A549 (cell line): ENCODE measurements at places on chromosomes 13 and 19.

- no peak for DNase-seq
Measured at GRCh38 chr19:31727536-31727935, 378.3 kb upstream of the TSHZ3 start.

DNA sequence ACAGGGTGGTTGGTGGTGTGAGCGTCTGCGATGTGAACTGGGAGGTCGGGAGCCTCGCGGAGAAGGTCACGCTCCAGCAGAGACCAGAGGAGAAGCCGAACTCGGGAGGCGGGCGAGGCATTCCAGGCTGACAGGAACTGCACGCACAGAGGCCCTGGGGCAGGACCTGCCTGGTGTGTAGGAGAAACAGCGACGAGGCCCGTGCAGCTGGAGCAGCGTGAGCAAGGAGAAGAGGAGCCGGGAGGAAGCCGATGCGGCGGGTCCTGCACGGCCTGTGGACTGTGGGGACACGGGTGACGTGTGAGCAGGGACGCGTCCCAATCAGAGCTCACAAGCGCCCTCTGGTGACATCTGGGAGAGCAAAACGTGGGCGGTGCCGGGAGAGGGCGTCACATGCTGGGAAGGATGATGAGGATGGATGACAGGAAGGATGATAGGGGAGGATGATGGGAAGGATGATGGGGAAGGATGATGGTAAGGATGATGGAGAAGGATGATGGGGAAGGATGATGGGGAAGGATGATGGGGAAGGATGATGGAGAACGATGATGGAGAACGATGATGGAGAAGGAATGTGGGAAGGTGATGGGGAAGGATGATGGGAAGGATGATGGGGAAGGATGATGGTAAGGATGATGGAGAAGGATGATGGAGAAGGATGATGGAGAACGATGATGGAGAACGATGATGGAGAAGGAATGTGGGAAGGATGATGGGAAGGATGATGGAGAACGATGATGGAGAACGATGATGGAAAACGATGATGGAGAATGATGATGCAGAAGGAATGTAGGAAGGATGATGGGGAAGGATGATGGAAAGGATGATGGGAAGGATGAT lies 16.1 kb upstream of the MADCAM1 start:
- peak; percentile 70 for DNase-seq

- DNase-seq: no peak
Measured at GRCh38 chr19:17527326-17527725, 15.9 kb downstream of the PGLS start.

DNA sequence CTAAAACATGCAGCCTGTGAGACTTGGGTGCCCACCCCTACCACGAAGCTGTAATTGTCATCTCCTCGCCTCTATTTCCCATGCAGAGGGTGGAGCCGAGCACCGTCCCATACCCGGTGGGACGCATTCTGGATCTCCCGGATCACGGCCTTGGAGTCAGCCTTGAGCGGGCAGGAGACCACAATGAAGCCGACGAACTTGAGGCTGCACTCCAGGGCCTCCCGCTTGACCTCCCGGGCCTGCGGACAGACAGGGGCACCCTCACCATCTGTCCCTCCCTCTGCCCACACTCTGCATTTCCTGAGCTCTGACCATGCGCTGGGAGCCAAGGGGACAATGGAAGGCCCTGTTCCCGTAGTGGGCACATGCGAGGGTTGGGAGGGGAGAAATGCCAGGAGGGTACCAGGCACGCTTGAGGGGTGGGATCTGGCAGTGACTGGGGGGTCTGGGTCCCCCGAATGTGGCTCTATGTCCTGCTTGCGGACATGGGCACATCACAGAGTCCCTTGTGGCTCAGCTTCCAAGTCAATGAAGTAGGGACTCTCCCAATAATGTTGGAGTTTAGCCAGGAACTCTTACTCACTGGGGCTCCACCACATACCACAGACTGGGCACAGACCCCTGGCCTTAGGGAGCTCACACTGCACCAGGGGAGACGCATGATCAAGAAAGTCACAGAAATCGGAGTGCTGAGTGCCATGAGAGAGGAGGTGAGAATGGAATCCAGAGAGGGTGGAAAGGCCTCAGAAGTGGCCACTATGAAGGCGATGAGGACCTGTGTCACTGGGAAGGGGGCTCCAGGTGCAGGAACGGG lies 9.2 kb upstream of the GMIP start:
- no peak for DNase-seq

GRCh38 chr13:111027458-111028439 lies 87.4 kb upstream of the ARHGEF7 start:
- DNase-seq: no peak

- no peak for DNase-seq
Measured at GRCh38 chr13:60857698-60858097, 460.7 kb downstream of the TDRD3 start.

- no peak for DNase-seq
Measured at GRCh38 chr13:51663973-51664957, 80.0 kb downstream of the WDFY2 start.

DNA sequence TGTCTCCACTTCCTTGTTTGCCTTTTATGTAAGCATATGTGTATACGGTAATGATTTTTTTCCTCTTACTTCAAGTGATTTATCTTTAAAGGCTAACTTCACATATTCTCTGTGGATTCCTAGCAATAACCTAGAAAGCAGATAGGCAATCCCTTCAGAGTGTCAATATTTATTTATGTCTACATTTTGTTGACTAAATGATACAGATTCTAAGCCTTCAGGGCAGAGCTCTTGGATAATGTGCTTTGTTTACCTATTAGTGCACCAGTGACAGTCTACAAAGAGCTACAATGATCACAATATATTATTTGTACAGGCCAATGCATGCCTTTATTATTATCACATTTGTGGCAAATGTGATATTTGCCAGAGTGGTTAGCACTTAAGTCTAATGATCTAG lies 406.2 kb downstream of the EFNB2 start:
- no peak for DNase-seq

DNA sequence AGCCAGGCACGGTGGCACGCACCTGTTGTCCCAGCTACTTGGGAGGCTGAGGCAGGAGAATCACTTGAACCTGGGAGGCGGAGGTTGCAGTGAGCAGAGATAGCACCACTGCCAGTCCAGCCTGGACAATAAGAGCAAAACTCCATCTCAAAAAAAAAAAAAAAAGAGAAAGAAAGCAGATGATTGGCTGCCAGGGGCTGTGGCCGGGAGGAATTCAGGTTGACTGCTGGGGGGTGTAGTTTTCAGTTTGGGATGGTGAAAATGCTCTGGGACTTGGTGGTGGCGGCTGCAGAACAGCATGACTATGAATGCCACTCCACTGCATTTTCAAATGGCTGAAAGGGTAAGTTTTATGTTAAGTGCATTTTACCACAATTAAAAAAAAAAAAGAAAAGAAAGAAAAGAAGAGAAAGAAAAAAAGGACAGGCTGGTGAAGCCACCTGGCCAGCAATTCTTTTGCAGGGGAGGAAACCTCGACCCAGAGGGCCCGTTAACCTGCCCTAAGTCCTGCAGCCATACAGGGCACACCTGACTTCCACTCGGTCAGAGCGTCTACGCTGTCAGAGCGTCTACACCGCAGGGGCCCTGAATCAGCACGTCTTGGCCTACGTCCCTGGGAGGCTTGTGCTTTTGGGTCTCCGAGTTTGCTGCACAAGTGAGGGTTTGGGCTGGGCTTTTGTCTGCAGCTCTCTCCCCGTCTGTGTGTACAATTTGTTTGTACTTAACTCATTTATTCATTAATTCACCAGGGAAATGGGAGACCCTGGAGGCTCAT lies 3.6 kb downstream of the ISOC2 start:
- DNase-seq: no peak

DNA sequence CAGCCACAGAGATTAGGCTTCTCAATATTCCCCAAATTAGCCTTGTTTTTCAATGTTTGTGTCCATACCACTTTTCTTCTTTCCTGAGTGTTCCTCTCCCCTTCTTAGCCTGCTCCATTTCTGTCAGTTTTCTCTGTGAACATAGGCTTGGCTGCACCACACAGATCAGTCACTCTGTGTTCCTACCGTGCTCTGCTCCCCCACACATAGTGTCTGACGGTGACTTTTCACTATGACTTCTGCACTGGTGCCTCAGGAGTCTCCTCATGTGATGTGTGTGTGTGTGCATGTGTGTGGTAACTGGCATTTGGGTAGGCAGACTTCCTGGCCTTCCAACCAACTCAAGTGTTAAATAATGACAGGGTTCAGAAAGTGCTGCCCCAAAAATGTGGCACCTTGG lies 47.9 kb upstream of the MYCBP2 start:
- DNase-seq: no peak

DNA sequence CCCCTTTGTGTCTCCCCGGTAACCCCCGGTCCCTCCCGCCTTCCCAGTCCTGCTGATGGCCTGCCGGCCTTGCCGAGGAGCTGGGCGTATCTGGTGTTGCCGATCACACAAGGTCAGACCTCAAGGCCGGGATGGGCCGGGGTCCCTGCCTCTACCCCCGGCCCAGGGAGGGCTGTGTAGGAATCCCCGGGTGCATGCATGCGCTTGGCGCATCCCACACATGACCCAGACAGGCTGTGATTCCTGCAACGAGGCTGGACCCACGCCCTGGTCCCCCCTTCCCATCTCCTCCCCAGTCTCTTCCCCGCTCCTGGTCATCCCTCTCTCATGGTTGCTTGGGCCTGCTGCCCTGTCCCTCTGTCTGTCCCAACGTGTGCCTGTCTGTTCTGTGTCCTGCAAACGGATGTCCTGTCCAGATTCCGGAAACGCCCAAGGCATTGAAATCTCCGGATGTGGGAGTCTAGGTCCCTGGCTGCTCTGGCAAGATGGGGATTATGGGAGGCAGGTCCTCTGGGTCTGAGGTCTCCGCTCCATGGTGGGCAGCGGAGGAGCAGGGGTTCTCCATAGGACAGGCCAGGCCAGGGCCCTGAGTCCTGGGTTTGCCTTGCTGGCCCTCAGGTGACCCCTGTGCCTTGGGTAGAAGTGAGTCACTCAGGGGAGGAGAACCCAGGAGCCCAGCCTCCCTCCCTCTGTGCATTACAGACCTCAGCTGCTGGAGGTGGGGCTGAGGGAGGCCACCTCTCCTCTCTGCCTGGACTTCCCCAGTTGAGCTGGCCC lies 1.6 kb downstream of the PKN1 start:
- DNase-seq: peak; percentile 73

GRCh38 chr13:33287142-33287882 lies 1.8 kb upstream of the STARD13 start:
- no peak for DNase-seq

DNA sequence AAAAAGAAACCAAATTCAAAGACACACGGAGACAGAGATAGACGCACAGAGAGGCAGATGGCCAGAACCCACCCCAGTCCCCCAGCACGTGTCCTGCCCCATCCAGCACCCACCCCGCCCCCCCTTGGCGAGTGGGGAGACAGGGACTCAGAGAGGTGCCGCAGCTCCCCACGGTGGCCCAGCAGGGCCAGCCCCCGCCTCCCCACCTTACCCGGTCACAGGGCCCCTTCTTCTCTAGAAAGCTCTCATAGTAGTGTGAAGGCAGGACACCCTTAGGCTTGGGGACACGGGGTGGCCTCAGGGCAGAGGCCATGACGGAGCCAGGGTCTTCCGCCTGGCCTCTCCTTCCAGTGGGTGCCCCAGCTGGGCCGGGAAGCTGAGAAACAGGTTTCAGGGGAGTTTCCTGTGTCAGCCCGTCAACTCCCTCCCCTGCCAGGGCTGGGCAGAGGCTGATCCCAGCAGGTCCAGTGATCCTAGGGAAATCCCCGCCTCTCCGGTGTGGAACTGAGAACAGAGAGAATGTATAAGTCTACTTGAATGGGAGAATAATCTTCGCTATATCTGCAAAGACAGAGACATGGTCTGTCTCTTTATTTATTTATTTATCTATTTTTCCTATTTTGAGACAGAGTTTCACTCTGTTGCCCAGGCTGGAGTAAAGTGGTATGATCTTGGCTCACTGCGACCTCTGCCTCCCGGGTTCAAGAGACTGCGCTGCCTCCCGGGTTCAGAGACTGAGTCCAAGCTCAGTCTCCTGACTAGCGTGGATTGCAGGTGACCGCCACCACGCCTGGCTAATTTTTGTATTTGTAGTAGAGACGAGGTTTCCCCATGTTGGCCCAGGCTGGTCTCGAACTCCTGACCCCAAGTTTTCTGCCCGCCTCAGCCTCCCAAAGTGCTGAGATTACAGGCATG lies at the start of gene STAP2:
TSS of gene STAP2 (minus strand) at position 387 of the 915 bp plus-strand sequence. CDS start at position 313, 74 bp downstream.
- DNase-seq: no peak

DNA sequence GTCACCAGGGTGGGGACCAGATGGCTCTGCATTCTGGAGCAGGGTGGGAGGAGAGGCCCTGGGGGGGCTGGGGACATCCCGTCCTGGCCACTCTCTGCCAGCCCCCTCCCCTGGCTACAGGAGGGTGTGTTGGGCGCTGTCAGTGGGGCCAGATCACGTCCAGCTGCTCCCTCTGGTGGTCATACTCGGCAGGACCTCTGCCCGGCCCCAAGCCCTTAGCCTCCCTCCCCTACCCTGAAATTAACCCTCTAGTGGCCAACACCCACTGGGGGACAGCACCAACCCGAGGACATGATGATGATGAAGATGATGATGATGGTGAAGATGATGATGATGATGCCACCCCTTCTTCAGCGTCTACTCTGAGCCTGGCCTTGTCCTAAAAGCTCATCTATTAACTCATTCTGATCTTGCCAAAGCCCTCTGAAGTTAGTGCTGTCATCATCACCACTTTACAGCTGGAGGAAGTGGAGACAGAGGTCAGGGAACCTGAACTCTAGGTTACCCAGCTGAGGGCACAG lies 590 bp upstream of the LGI4 start:
- peak; percentile 81 for DNase-seq

DNA sequence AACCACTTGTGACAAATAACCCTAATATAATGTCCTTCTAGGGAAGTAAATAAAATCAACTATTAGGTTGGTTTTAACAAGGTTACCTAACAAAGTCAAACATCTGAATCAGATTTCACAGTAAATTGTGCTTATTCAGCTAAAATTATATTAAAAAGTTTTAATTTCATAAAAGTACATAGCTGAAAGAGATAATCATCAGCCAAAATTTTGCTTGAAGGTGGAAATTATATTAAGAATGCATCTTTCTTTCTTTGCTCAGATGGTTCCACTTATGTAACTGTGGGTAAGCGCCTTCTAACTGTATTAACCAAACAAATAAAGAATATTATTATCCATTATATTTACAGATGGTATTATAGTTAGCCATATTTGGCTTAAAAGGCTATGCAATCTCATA lies 2840.3 kb upstream of the PCDH20 start:
- DNase-seq: no peak

GRCh38 chr13:71457645-71458044 lies 409.4 kb downstream of the DACH1 start:
- no peak for DNase-seq
